MG63 (cell line): ENCODE measurements at places on chromosomes 3 and 15. TPM values are rescaled to one million over a fixed set of nuclear protein-coding genes. Genes with fewer than 3 reads are reported as not detected.

Gene SNX22
- total RNA-seq, result not detected in 2 replicates

Gene MKRN3
- total RNA-seq, result 4.8 and 12.4 TPM in 2 replicates

Gene PRTG
- total RNA-seq, result 0.42 and 2.9 TPM in 2 replicates

Gene CFAP100
- not detected in 2 replicates for total RNA-seq

Gene B3GNT5
- 0.36 and 5.4 TPM in 2 replicates for total RNA-seq

Gene SLC51A
- not detected in 2 replicates for total RNA-seq

Gene FHIT
- 1.7 TPM in 1 of 2 replicates, not detected in the other for total RNA-seq

Gene GOLGA6L1
- total RNA-seq, result not detected in 2 replicates

Gene DPH3
- 3.4 and 6.0 TPM in 2 replicates for total RNA-seq

Gene IGDCC3
- not detected in 2 replicates for total RNA-seq

Gene RBPMS2
- total RNA-seq, result not detected in 2 replicates

Gene RNU5B-1
- not detected in 2 replicates for total RNA-seq

Gene HDC
- not detected in 2 replicates for total RNA-seq
